ENCODE measurements at places on chromosomes 1 and 21.

DNA sequence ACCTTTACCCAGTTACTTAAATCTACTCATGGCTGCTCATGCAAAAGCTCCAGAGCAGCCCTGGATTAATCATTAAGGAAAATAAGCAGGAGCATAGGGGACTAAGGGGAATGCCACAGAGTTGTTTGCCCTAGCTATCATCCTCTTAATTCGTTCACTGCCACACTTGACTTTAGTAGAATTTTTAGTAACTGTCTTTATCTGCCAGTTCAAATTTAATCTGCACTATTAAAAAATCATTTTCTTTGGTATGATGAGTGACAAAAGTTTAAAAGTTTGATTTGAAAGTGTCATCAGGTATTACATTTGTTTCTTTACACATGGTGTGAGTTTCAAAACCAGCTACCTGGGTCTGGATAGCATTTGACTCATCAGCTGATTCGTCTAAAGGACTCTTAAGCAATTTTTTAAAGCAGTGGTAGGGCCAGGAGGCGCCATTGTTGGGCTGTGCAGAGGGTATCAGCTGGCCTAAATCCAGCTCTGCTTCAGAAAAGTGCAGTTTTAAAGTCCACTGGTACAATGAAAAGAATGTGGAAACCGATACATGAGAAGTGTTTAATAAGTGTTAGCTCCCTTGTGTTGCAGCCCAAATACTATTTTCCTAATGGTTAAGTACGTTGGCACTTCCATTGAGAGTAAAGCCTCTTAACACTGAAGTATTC lies 69.9 kb upstream of the DR1 start:
- no peak for DNase-seq

DNA sequence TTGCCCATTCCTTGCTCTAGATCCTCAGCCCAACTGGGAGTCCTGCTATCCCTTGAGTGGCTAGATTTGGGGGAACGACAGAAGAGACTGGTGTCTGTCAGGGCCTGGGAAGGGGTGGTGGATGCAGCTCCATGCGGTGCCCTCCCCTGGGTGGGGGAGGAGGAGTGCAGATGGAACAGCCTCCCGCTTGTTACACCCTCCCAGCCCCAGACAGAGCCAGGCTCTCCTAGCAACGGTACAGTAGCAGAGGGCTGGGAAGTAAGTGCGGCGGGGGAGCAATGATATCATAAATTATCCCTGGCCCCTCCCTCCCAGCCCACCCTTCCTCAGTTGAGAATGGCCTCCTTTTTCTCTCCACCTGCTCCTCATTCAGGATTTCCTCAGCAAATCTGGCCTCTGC lies 37.2 kb downstream of the RHBG start:
- no peak for DNase-seq

DNA sequence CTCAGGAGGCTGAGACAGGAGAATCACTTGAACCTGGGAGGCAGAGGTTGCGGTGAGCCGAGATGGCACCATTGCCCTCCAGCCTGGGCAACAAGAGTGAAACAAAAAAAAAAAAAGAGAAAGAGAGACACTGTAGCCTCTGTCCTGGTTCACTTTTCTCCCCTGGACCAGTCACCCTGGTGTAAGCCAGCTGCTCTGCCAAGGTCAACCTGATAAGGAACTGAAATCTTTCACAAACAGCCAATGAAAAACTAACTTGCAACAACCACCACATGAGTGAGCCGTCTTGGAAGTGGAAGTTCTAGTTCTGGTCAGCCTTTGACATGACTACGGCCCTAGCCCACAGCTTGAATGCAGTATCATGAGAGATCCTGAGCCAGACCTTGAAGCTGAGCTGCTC lies 36.8 kb upstream of the CXADR start:
- DNase-seq: no peak

DNA sequence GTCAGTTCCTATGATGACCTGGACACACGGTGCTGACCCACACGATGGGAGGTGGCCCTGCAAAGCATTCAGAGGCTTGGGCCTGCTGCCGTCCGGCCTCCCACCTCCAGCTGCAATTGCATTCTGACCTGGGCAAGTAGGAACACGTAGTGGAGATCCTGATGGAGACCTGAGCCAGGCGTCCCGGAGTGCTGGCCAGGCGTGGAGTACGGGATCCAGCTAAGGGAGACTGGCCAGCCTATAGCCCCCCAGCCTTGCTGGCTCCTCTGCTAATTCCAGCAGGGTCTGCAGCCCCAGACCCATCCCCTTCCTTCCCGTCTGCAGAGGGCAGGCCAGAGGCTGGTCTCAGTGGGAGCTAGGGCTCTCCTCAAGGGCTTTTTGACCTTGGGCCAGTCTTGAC lies 11.2 kb downstream of the CD46 start:
- DNase-seq: no peak
